ENCODE measurements at places on chromosomes 16 and 17. TPM values are rescaled to one million over a fixed set of nuclear protein-coding genes. Genes with fewer than 3 reads are reported as not detected.
A peak's percentile ranks its signal among the peaks of the same experiment; 100 is the strongest.

GRCh38 chr16:10895053-10895946 is 18.3 kb downstream of the CIITA start:
- H3K36me3 ChIP-seq = no peaks in the 10 kb centered on the region
- no peaks in the 10 kb centered on the region for H3K4me1 ChIP-seq
- peaks cover 26% of the 10 kb centered on the region for H3K27me3 ChIP-seq
- no peak for DNase-seq
- no peak overlapping the region for H3K27ac ChIP-seq
- no peak overlapping the region for H3K4me3 ChIP-seq

LRRC37A gene
- total RNA-seq = 3.3 TPM

GRCh38 chr16:74094514-74094913 is 202.1 kb upstream of the PSMD7 start:
- no peak overlapping the region for H3K27ac ChIP-seq
- no peaks in the 10 kb centered on the region for H3K36me3 ChIP-seq
- no peak overlapping the region for H3K4me3 ChIP-seq
- peaks cover under 1% of the 10 kb centered on the region for H3K27me3 ChIP-seq
- DNase-seq = no peak
- no peaks in the 10 kb centered on the region for H3K4me1 ChIP-seq

KIF2B gene
- not detected for total RNA-seq

DNA sequence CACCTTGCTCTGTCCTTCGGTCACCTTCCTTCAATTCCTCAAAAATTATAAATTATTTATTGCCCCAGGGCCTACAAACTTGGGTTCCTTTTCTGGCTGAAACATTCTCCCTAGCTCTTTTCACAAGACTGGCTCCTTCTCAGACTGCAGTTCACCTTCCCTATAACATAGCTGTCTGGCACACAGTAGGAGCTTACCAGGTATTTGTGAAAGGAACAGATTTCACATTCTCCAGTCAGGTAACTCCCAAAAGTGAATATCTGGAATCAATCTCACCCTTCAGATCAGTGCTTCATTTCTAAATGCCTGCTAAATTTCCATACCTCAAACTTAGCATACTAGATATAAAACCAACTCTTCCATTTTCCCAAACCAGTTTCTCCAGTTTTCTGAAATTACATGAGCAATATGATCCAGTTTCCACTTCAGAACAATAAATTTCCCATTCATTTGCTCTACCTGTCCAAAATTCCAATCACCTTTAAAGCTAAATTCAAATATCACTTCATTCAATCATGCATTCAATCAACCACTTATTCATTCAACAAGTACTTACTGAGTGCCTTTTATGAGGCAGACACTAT is 6.1 kb downstream of the RFFL start:
- H3K4me1 ChIP-seq = peaks cover 9% of the 10 kb centered on the region
- H3K27ac ChIP-seq = no peak overlapping the region
- peaks cover 7% of the 10 kb centered on the region for H3K36me3 ChIP-seq
- no peak for DNase-seq

DNA sequence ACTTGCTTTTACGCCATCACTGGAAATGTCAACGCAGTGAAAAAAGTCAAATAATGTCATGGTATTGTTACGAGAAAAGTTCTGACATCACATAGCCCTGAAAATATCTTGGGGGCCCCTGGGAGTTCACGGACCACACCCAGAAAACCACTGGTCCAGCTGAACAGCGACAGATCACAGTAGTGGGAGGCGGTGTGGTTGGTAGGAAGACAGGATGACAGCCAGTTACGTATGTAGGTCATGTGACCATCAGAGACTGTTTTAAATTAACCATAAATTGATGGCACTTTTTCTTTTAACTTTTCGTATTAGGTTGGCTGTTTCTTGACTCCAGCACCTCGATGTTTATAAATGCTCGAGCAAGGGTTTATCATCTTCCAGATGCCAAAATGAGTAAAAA is 11.9 kb downstream of the ERCC4 start:
- peaks cover 5% of the 10 kb centered on the region for H3K4me1 ChIP-seq
- no peak for DNase-seq
- no peaks in the 10 kb centered on the region for H3K27me3 ChIP-seq
- no peak overlapping the region for H3K4me3 ChIP-seq
- no peak overlapping the region for H3K27ac ChIP-seq

OR2C1 gene
- not detected for total RNA-seq

KRT23 gene
- not detected for total RNA-seq

DNA sequence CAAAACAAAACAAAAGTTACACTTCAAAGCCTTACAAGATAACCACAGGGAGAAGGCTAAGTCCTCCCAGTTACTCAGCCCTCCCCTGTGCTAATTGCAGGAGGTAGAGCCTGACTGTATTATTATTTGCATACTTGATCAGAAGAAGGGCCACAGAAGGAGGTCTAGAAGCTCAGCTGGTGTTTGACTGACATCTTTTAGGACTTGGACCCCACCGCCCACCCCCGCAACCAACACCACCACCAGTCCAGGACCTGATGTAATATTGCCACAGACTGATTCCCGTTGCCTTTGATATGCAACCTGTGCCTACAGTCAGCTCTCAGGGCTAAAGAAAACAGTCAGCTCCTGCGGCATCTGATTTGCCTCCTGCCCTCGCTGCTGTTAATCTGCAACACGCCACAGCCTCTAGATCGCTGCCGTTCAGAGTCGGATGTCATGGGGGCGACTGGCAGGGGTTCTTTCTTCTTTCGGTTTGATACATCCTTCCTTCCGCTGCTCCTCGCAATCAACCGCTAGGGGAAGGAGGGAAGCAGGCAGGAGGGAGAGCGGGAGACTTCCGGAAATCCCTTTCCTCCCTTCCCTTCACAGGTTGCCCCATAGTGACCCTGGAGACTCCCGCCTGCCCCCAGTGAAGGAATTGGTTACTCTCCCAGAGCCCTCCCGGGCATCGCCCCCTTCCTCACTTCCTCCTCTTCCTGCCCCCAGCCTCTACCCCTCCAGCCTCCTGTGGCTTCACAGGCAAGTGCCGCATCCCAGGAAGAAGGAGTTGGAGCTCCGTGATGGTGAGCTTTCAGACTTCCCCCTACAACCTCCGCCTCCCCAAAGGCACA is 90.5 kb upstream of the SOX9 start:
- no peaks in the 10 kb centered on the region for H3K36me3 ChIP-seq
- H3K27me3 ChIP-seq = peaks cover 2% of the 10 kb centered on the region
- no peak for DNase-seq
- H3K4me3 ChIP-seq = peak overlapping the region; percentile 80
- peak overlapping the region; percentile 81 for H3K27ac ChIP-seq

OR1A1 gene
- not detected for total RNA-seq

UTS2R gene
- not detected for total RNA-seq

GRCh38 chr17:64617125-64617780 is 44.9 kb downstream of the SMURF2 start:
- H3K36me3 ChIP-seq = no peaks in the 10 kb centered on the region
- H3K4me1 ChIP-seq = peaks cover 36% of the 10 kb centered on the region
- DNase-seq = no peak
- H3K27ac ChIP-seq = peak overlapping the region; percentile 8
- no peak overlapping the region for H3K4me3 ChIP-seq

GRCh38 chr16:79409978-79410377 is 190.6 kb downstream of the MAF start:
- H3K4me1 ChIP-seq = no peaks in the 10 kb centered on the region
- peaks cover 17% of the 10 kb centered on the region for H3K27me3 ChIP-seq
- no peak overlapping the region for H3K4me3 ChIP-seq
- H3K27ac ChIP-seq = no peak overlapping the region
- no peak for DNase-seq

- peaks cover 39% of the 10 kb centered on the region for H3K4me1 ChIP-seq
- peak overlapping the region; percentile 57 for H3K27ac ChIP-seq
- no peak for DNase-seq
- H3K36me3 ChIP-seq = peaks cover 7% of the 10 kb centered on the region
- H3K27me3 ChIP-seq = no peaks in the 10 kb centered on the region
Measured at GRCh38 chr17:35817196-35817595, 7.9 kb downstream of the TAF15 start.

GRCh38 chr17:15404106-15405057 is 63.0 kb upstream of the TEKT3 start:
- H3K4me3 ChIP-seq = no peak overlapping the region
- H3K4me1 ChIP-seq = peaks cover 55% of the 10 kb centered on the region
- H3K27ac ChIP-seq = peak overlapping the region; percentile 88
- no peak for DNase-seq

DNA sequence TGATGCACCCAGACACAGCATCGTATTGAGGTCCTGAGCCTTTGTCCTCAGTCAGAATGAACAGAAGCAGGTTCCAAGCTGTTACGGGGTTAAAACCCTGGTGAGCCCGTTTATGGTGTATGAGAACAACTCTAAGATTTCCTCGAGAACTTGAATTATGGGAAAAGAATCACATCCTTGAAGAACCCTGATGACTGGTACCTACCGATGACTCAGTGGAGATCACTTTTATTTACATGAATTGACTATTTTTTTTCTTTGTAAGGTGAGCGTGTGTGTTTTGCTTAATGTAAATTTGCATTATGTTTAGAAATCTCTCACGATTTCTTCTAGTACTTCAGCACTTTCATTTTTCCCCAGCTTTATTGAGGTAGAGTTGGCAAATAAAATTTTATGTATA is 3.3 kb upstream of the KRTAP4-4 start:
- no peak for DNase-seq
- H3K36me3 ChIP-seq = no peaks in the 10 kb centered on the region
- no peak overlapping the region for H3K27ac ChIP-seq
- peaks cover 11% of the 10 kb centered on the region for H3K27me3 ChIP-seq
- H3K4me3 ChIP-seq = no peak overlapping the region

NECAB2 gene
- 0.40 TPM for total RNA-seq

CACNG1 gene
- total RNA-seq = not detected

DNA sequence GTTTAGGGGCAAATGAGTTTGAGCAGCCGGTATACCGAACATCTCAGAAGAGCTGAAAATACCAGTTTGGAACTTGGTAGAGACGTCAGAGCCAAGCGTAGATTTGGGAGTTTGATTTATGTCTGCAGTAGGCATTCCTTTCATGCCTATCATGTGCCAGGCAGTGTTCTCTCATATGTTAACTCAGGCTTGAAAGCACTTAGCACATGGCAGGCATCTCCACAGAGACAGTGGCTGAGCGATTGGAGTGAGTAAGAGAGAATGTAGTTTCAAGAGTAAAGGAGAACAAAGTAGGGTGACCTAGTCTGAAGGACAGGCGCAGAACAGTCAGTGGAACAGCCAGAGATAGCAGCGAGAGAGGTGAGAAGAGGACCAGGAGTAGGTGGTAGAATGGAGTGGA is 207.0 kb downstream of the FTO start:
- no peaks in the 10 kb centered on the region for H3K27me3 ChIP-seq
- peaks cover 36% of the 10 kb centered on the region for H3K4me1 ChIP-seq
- no peak for DNase-seq
- no peak overlapping the region for H3K4me3 ChIP-seq
- no peak overlapping the region for H3K27ac ChIP-seq
- H3K36me3 ChIP-seq = no peaks in the 10 kb centered on the region

NETO2 gene
- 9.0 TPM for total RNA-seq

GRCh38 chr17:57340160-57340981 is 84.0 kb downstream of the MSI2 start:
- no peak overlapping the region for H3K27ac ChIP-seq
- peaks cover 3% of the 10 kb centered on the region for H3K36me3 ChIP-seq
- H3K4me1 ChIP-seq = no peaks in the 10 kb centered on the region

CCDC78 gene
- total RNA-seq = 2.5 TPM

DRG2 gene
- 40.6 TPM for total RNA-seq

DNA sequence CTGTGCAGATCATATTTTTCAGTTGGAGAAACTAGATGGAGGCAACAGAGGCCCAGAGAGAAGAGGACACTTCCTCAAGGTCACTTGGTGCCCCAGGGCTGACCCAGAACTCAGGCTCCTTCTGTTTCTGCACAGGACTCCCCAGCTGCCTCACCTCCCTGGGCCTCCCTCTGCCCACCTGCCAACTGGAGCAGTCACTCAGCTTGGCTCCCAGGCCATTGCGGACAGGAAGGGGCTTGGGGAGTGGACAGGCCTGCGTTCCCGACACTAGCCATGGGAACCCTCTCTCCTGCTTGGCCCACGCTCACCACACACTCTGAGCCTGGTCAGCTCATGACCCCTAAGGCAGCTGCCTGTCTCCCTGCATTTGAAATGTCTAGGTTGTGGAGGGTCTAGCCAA is 78.1 kb upstream of the BRD7 start:
- H3K36me3 ChIP-seq = no peaks in the 10 kb centered on the region
- peaks cover 64% of the 10 kb centered on the region for H3K27me3 ChIP-seq
- no peaks in the 10 kb centered on the region for H3K4me1 ChIP-seq
- no peak overlapping the region for H3K4me3 ChIP-seq
- H3K27ac ChIP-seq = no peak overlapping the region

GRCh38 chr17:46179375-46179999 is 13.7 kb downstream of the KANSL1 start:
- no peak overlapping the region for H3K4me3 ChIP-seq
- peaks cover 3% of the 10 kb centered on the region for H3K36me3 ChIP-seq
- no peaks in the 10 kb centered on the region for H3K27me3 ChIP-seq
- H3K4me1 ChIP-seq = peaks cover 79% of the 10 kb centered on the region
- DNase-seq = no peak

GINS3 gene
- 1.9 TPM for total RNA-seq

DOC2A gene
- total RNA-seq = not detected

All from chondrocyte (in vitro differentiated cells).